ENCODE measurements at places on chromosomes 11 and 22.

DNA sequence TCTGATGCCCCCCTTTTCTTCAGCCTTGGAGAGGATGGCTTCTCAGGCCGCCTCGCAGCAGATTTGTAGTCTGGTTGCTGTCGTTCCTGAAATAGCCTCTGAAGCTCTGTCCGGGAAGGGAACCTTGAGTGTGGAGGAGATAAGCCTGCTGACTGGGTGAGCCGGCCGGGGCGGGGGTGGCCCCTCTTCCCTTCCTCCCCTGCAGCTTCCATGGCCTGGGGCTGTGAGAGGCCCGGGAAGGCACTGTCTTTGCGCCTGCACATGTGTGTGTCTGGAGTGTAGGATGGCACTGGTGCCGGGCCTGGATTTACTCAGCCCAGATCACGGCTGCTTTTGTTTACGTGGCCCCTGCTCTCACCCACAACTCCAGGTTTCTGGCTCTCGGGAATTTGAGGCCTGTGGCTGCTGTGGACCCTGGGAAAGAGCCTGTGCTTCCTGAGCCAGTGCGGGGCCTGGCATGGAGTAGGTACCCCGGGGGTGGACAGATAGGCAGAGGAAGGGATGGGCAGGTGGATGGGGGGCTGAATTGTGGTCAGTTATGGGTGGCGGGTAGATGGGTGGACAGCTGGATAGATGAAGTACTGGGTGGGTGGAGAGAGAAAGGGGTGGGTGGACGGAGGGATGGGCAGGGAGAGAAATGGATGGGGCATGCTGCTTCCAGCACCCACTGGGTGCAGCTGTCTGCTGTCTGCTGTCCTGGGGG is 16.6 kb downstream of the KCNQ1 start:
- no peak for DNase-seq

- DNase-seq = no peak
Observed at GRCh38 chr22:49699476-49699875, 128.2 kb downstream of the BRD1 start.

GRCh38 chr11:87374038-87374807 is 336.5 kb downstream of the TMEM135 start:
- DNase-seq = no peak

DNA sequence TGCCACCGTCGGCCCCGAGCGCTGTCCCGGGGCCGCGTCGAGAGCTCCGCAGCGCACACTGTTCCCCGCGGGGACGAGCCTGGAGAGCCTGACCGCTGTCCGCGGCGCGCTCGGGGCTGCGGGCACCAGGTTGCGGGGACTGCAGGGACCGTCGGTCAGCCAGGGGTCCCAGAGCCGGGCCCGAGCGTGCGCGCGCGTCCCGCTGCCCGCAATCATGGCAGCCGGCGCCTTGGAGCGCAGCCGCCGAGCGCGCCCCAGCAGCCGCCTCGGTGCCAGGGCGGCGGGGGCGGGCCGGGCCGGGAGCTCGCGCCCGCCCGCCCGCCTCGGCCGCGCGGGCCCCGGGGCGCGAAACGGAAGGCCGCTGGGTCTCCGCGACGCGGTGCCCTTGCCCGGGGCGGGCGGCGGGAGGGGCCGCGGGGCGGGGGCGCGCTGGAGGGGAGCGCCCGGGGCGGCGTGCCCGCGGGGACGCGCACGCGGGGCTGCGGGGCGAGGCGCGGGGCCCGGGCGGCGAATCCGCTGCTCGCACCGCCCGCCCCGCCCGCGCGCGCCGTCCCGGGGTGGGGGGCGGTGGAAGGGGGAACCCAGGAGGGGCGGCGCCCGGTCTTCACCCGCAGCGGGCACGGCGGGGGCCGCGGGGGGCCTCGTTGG is 79.4 kb upstream of the PPARA start:
- no peak for DNase-seq

GRCh38 chr11:110833033-110833484 is 120.8 kb upstream of the ARHGAP20 start:
- no peak for DNase-seq

DNA sequence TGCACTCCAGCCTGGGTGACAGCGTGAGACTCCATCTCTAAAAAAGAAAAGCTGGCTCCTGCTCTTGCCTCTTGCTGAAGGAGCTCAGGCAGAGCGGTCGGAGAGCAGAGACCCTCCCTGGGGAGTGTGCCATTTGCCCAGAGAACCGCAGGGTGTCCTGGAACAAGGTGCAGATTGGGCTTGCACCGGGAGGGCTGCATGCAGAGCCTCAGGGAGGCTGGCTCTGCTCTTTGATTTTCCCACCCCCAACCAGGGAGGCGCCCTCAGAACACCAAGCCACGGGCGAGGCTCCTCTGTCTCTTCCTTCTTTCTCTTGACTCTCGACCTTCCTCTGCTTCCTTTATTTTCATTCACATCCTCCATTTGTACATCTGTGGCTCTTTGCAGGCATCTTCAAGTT is 889.1 kb downstream of the OPCML start:
- DNase-seq = no peak

- no peak for DNase-seq
Observed at GRCh38 chr11:36074941-36075431, 131.1 kb downstream of the LDLRAD3 start.

- DNase-seq = no peak
Observed at GRCh38 chr22:19782533-19782932, 22.0 kb downstream of the TBX1 start.

- DNase-seq = no peak
Observed at GRCh38 chr11:111733611-111734088, 32.5 kb downstream of the PPP2R1B start.

DNA sequence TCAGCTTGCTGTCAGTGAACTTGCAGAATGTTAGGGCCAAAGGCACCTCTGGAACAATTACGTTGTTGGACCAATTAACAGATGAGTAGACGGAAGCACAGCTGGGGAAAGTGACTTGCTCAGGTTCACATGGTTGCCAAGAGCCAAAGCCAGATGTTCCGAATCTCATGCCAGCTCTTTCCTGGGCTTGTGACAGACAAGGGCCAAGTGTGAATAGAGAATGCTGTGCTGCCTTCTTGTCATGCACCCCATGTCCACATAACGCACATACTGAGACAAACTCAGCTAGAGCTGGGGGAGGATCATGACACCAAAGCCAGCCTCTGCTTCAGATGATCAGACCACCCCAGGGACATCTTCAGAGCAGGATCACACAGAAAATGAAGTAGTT is 616.3 kb downstream of the INSC start:
- DNase-seq = no peak

GRCh38 chr11:11580012-11580411 is 41.8 kb downstream of the GALNT18 start:
- no peak for DNase-seq

DNA sequence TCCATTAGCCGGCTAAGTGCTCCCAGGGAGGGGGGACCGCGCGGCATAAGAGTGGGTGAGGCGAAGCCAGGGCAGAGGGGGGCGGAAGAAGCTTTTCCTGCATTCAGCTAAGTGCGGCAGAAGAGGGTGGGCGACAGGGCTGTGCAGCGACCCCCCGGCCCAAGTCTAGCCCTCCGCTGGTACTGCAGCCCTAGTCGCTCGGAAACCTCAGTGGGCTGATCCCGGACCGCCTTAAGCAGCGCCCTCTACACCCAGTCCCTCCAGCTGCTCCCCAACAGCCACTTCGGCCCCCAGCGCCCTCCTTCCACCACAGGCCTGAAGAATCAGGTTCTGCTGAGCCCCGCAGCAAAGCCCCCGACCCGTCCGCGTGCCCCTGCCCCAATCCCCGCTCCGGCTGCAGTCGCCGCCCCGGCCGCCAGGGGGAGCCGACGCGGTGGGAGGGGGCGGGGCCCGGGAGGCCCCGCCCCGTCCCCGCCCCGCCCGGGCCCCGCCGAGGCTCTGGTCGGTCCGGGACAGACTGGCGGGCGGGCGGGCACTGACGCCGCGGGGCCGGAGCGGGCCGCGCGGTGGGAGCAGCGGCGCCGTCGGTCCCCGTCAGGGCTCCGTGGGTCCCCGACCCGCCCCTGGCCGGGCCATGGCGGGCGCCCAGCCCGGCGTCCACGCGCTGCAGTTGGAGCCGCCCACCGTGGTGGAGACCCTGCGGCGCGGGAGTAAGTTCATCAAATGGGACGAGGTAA is at the start of gene PLCB3:
Gene PLCB3, plus strand, starts transcription at position 515 of the 737 bp plus-strand sequence. Its CDS starts 120 bp downstream, at position 635.
- no peak for DNase-seq

Measured in epithelial cell of proximal tubule (primary cell).